Hematopoietic multipotent progenitor cell treated with erythropoietin and hydrocortisone succinate and interleukin-3 and kit ligand, for 6 days (in vitro differentiated cells): ENCODE measurements at places on chromosomes 4 and X.

- DNase-seq = no peak
Observed at GRCh38 chr4:45741897-45742296, 382.0 kb downstream of the GABRG1 start.

GRCh38 chr4:140078366-140078765, 75.6 kb downstream of the MAML3 start:
- DNase-seq = no peak

DNA sequence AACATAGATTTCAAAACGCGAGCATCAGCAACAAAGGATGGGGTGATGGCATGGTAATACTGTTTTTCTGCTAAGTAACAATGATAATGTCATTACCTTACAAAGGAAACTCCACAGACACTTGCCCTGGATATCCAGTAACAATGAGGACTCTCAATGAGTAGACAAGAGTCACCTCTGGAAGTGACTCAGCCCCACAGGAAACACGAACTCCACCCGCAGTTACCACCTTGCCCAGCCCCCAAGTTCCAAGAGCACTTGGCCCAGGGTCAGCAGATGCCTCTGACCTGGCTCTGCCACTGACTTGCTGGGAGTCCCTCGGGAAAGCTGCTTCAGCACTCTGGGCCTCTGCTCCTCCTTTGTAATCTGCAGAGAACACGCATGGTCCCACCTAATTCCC, 110.3 kb upstream of the MAP3K15 start:
- no peak for DNase-seq

- DNase-seq = peak; percentile 73
Observed at GRCh38 chrX:130108647-130109428, 1.5 kb downstream of the ELF4 start.

DNA sequence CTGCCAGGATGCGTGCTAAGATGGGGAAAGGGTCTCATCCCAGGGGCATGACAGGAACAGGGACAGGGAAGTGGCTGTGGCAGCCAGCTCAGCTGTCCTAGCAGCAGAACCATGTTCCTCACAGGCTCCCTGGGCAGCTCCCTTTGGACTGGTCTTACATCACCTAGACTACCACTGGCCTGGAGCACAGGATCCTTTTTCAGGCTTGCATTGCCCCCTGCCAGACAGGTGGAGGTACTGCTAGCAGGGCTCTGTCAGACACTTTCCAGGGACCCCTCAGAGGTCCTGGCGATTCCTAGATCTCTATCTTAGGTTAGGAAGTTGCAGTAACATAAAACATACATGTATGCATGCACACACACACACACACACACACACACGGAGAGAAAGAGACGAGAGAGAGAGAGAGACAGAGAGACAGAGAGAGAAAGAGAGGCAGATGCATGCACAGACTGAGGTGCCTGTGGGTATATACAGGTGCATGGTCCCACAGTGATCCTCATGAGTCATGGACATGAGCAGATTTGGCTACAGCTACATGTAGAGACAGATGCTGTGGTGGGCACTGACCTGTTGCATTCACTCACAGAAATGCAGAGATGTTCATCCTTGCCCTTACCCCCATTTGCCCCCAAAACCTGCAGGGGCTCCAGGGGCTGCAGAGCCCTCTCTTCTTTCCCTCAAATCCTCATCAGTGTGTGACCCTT, 63.6 kb downstream of the STARD8 start:
- DNase-seq = no peak

DNA sequence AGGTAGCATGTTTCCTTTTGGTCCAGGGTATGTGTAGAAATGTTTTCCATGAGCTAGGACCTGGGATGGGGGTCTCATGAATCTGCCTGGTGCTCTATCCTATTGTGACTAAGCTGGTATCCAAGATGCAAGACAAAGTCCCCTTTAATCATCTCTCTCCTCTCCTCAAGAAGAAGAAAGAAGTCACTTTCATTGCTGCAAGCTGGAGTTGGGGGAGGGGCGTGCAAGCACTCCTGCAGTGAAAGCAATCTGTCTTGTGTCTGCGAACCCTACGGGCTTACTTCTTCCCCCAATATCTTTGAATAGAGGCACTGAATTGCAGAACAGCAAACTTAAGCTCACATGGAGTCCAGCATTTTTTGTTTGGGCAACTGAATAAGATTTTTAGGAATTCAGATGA, 27.2 kb upstream of the GRPR start:
- no peak for DNase-seq

- DNase-seq = peak; percentile 69
Observed at GRCh38 chr4:11228530-11228929, 200.2 kb downstream of the HS3ST1 start.

DNA sequence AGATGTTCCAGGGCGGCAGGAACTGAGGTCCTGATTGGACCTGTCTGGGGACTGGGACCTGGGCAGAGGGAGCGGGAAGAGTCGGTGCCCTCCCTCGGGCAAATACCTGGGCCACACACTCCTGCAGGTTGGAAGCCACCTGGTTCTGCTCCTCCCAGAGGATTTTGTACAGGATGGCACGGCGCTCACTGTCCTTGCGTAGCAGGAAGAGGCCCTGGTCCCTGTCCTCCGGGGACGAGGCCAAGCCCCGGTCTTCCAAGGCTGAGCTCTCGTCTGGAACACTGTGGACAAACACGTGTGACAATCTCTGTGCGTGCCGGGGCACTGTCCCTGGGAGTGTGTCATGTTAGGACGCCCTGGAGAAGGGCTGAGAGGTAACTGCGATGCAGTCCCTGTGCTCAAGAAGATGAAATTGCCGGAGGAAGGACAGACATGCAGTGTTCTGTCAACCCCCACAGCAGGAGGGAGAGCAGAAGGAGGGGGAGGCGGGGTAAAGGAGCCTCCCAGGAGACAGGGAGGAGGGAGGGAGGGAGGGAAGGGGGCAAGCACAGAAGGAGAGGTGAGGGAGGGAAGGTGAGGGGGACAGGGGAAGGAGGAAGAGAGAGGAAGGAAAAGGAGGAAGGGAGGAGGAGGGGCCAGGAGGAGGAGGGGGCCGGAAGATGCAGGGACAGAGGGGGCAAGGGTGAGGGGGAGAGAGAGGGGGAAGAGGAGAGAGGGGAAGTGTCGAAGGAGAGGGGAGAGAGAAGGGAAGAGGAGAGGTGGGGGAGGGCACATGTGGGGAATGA, 29.0 kb downstream of the PDHA1 start:
- no peak for DNase-seq

DNA sequence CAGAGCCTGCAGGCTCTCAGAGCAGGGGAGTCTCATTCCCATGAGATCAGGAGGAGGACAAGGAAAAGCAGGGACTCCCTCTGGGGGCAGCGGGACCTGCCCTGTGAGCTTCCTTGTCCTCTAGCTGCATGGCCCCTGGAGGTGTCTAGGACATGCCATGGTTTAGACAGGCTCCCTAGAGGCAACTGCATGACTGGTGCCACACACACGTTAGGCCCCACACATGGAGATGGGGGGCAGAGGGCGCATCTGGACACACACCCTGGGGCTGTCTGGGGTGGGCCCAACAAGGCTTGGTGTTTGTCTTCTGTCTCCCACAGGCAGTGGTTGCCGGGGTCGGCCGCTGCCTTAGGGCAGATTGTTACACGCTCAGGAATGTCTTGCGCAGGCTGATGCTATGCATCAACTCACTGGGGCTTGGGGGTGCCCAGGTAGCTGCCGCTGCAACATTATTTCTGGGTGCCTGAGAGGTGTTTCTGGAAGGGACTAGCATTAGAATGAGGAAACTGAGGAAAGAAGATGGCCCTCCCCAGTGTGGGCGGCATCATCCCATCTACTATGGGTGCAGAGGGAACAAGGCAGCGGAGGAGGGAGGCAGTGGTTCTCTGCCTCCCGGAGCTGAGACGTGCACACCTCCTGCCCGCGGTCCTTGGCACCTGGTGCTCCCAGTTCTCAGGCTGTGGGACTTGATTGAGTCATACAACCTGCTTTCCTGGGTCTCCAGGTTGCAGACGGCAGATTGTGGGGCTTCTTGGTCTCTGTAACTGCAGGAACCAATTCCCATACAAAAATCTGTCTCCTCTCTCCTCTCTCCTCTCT, 32.1 kb upstream of the GPR78 start:
- no peak for DNase-seq

- no peak for DNase-seq
Observed at GRCh38 chr4:7266525-7267292, 74.4 kb downstream of the SORCS2 start.

GRCh38 chr4:158008551-158009218, 164.1 kb downstream of the GASK1B start:
- DNase-seq = no peak

DNA sequence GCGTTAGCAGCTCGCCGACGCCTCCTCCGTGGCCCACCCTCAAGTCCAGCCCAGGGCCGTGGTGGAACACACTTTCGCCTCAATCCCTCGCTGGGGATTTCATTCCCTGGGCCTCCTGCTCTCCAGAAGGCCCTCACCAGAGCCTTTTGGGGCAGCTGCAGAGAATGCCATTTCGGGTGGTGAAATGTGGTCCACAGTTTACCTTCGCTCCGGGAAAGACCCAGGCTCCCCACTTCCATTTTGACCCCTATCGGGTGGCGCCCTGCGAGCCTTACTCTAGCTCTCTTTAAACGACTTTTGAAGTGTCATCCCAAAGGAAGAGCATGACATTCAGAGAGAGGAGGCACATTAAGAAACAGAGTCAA, 496 bp downstream of the SH2D1A start:
- no peak for DNase-seq

GRCh38 chr4:158446106-158446505, 75.6 kb upstream of the RXFP1 start:
- no peak for DNase-seq

DNA sequence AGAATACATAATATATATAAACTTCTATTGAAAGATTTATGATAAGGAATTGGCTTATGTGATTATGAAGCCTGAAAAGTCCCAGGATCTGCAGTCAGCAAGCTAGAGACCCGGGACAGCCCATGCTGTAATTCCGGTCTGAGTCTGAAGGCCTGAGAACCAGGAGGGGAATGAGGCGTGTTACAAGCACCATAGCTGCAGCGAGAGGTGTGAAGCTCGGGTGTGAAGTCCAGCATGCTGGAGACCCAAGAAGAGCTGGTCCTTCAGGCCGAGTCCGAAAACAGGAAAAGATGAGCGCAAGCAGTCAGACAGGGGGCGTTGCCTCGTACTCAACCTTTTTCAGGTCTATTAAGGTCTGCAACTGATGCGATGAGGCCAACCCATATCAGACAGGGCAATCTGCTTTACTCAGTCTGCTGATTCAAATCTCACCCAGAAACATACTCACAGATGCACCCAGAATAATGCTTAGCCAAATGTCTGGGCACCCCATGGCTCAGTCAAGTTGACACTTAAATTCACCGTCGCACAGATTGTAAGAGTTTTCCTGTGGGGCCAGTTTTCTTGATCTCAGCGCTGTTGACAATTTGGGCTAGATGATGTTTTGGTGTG, 40.4 kb downstream of the SMIM20 start:
- DNase-seq = no peak

DNA sequence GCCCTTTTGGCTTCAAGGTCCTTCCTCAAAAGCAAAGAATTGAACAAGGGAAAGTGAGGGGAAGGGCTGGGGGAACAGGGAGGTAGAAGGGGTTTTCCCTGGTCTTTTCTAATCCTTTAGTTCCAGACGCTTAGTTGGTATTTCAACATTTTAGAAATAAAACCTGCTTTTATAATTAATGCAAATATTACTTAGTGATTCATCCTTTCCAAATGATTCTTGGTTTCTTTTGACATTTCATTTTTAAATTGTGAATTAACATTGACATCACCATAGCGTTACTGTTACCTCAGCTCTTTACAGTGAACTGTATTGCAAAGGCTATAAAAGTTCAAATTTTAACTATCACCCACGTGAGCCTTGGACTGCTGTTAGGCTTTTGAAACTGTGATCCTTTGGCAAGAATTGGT, 20.9 kb downstream of the NFKB1 start:
- DNase-seq = no peak

GRCh38 chrX:38877366-38877765, 76.1 kb downstream of the MID1IP1 start:
- no peak for DNase-seq

DNA sequence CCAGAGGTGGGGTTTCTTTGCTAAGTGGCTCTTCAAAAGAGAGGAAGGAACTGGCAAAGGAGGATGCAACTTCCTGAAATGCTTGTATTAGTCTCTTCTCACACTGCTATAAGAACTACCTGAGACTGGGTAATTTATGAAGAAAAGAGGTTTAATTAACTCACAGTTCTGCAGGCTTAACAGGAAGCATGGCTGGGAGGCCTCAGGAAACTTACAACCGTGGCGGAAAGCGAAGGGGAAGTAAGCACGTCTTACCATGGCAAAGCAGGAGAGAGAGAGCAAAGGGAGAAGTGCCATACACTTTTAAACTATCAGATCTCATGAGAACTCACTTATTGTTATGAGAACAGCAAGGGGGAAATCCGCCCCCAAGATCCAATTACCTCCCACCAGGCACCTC, 505.7 kb downstream of the ZNF674 start:
- no peak for DNase-seq

DNA sequence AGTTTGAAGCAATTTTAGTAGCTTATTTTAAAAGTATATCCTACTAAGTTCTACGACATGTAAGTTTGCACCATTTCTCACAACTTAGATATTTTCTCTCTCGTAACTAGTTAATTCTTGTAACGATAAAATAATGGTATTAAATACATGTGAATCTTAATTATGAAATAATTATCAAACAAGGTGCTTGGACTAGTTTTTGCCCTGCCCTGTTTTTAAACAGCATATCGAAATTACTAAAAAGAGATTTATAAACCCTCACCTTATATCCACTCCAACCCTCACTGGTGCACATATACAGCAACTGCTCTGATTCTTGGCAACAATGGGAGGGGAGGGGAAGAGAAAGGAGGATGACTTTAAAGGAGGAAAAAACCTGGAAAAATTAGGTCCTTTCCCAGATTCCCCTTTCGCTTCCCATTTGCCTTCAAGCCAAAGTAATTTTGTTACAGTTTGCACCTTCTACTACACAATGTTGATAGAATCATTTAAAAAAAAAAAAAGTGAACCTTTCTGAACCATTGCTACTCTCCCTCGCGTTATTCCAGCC, 820 bp upstream of the MAB21L2 start:
- no peak for DNase-seq

DNA sequence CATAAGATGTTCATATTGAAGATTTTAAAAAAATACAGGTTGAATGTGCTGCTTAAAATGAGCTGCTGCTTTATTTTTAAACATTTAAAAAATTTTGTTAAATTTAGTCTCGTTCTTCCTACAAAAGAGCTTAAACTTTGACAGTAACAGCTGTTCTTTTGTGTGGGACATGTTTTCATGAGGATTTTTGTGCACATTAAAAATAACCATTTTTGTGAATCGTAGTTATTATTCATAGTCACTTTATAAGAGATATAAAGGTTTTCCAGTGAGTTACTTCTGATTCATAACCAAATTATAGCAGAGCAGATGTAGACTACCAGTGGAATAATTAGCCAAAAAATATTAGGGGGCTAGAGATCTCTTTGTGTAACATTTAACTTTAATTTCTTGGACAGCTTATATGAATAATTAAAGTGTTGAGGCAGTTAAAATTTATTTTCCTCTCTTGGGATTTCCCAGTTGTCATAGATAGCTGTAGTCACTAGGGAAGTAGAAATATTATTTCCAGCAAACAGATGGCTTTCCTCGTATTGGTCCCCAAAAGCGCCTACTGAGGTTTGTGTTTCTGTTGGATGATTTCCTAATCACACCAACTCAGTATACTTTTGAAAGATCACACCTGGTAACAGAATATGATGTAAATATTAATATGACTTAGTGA, 24.2 kb downstream of the RBPJ start:
- DNase-seq = no peak

- DNase-seq = peak; percentile 73
Observed at GRCh38 chr4:37715889-37716402, 29.8 kb upstream of the RELL1 start.

- no peak for DNase-seq
Observed at GRCh38 chrX:132270699-132271098, 51.5 kb upstream of the RAP2C start.
